ENCODE measurements at places on chromosomes 5 and 9. TPM values are rescaled to one million over a fixed set of nuclear protein-coding genes. Genes with fewer than 3 reads are reported as not detected.

DNA sequence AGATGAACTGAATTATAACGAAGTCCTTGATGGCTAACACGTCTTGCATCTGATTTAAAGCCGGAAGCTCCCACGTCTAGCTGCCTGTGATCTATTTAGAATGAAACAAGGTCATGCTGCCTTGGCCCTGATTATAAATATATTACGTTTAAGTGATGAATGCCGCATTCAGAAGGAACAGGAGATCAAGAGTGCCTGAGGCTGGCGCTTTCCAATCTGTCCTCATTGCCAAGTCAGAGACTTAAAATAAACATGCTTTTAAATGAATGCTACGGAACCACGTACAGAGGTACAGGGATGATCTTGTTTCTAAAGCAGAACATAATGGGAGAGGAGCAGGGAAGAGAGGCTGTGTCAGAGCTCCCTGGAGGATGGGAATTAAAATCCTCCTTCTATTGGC lies 292.8 kb downstream of the TLE1 start:
- DNase-seq = no peak

- DNase-seq = no peak
Observed at GRCh38 chr9:107869111-107869510, 379.5 kb upstream of the KLF4 start.

DNA sequence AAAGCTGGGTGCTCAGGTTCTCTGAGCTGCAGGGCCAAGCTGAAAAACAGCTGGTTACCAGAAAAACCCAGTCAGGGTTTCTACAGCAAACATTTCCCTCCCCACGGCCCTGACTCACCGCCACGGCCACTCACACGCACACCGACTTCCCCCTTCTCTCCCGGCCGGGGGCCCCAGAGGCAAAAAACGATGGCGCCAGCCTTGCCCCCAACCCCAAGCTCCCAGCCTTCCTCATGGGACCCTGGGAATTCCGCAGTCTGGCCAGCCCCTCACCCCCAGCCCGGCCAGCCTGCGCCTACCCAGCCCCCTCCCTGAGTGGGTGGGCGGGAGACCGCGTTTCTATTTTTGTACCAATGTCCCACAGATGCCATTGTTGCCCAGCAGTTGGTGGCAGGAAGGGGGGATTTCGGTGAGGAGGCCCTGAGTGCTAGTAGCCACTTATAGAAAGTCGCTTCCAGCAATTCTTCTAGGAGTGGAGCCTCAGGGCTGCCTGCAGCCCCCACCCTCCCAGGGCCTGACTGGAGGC lies 18.4 kb downstream of the ENG start:
- no peak for DNase-seq

GRCh38 chr9:123421801-123422455 lies 65.9 kb downstream of the CRB2 start:
- no peak for DNase-seq

DNA sequence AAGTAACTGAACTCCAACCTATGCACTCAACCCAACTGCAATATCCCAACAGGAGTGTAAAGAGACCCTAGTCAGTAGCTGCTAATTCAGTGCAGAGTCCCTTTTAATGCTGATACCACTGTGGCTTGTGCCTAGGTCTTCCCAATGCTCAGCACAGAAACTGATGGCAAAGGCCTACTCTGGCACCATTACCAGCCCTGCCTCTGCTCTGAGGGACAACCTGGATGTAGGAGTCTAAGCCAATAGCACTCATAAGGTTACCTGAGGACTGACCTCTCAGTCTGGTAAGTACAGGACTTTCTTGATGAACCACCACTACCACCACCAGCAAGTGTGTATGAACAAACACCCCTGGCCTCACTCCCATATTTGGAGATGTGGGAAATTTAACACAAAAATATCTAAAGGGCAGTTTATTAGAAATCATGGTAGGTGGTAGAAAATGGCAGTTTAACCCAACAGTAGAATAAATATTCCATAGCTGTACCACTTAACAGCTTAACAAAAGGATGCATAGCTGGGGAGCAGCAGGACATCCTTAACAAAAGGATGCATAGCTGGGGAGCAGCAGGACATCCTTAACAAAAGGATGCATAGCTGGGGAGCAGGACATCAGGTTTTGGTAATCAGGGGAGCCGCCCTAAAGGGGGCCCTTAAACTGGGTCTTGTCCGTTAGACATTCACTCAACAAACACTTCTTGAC lies 11.0 kb upstream of the DNAJA1 start:
- no peak for DNase-seq

DNA sequence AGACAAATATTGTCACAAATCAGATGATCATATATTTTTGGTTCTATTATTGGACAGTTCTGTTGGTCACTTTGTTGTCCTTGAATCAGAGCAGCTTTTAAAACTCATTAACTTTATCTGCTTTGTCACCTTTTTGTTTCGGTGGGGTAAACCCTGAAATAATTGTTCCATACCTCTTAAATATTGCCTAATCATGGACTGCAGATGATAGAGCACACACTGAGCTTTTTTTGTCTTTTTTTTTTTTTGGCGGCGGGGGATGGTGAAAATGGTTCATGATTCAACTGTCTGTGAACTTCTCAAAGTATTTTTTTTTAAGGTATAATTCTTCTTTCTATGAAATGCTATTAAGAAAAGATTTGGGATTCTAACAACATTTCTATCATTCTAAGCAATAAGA lies 1.8 kb downstream of the NUDT12 start:
- DNase-seq = no peak

DNA sequence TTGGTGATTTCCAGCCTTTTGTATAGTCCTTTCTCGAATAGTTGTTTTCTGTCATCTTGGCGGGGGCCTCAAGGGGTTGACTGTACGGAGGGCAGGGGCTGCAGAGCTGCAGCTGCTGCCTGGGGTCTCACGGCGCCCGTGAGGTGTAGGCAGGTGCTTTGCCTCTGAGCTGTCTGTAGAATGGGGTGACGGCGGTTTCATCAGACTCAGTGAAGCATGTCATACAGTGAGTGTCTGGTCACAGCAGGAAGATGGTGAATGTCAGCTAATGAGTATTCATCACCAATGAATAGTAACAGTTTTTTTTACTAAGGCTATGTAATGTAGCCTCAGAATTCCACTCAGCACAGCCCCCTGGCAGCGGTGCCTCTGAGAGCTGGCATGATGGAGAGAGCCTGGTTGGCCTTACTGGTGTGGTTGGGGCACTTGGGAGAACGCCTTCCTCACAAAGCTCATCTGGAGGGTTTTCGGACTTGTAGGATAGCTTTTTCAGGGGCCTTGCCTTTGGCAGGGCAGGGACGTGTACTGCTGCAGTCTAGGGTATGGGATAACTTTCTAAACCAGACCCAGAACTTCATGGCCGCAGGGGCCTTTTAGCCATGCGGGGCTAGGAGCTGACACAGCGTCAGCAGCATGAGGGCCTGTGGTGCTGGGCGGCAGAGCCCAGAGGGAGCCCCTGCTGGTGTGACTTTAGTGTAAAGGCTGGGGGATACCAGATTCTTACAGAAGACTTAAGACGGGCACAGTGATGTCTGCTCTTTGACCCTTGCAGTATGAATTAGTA lies 15.0 kb downstream of the TENT4A start:
- DNase-seq = no peak

- DNase-seq = no peak
Observed at GRCh38 chr9:91382298-91382697, 20.6 kb upstream of the AUH start.

DNA sequence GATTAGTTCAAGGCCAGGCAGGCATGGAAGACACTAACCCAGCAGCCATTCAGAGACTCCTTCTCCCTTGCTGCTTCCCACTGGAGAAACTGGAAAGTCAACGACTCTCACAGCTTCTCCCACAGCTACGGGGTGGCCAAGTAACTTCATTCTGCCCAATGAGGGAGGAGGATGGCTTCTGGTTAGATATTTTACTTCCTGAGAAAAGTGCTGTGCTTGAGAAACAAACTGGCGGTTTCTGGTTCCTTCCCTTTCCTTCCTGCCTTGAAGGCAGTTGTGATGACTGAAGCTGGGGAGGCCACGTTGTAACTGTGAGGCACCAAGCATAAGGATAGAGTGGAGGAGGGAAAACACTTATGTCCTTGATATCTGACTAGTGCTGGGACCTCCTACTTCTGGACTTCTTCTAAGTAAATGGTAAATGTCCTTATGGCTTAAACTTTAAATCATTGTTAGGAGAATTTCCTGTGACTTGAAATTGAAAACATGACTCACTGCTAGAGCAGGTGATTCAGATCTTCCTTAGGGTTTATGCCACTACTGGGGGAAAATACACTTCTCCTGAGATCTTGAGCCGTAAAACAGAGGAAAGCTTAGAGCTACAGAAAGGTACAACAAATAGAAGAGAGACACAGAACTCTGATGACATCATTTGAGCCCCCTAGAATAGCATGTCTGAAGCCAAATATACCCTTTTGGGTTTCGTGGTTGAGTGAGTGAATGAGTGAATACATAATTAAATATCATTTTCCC lies 3.1 kb upstream of the GNPDA1 start:
- no peak for DNase-seq

GRCh38 chr9:109537288-109537687 lies 39.2 kb upstream of the PTPN3 start:
- DNase-seq = no peak

GRCh38 chr5:164360589-164360988 lies 855.2 kb downstream of the MAT2B start:
- DNase-seq = no peak

Gene MLANA
- total RNA-seq = not detected

Gene IFNA21
- total RNA-seq = not detected

Gene TNC
- 3.4 TPM for total RNA-seq

Gene TRIM14
- total RNA-seq = 4.1 TPM

Gene PFN3
- not detected for total RNA-seq

Gene F12
- not detected for total RNA-seq

Gene EPB41L4A
- total RNA-seq = 17.8 TPM

Gene SPATA31D4
- not detected for total RNA-seq

Gene ARHGEF28
- 2.1 TPM for total RNA-seq

Gene NOXA1
- 2.0 TPM for total RNA-seq

Measured in left ventricle myocardium inferior (tissue), 1 donor.